ENCODE measurements at places on chromosomes 11 and 22. TPM values are rescaled to one million over a fixed set of nuclear protein-coding genes. Genes with fewer than 3 reads are reported as not detected.

SMTNL1 gene
- not detected for total RNA-seq

GSTP1 gene
- 143 TPM for total RNA-seq

NLRP14 gene
- total RNA-seq = not detected

PIK3C2A gene
- 32.0 TPM for total RNA-seq

NXPE1 gene
- not detected for total RNA-seq

SAA4 gene
- total RNA-seq = not detected

PAX6 gene
- not detected for total RNA-seq

OSBPL5 gene
- total RNA-seq = 5.2 TPM

DNA sequence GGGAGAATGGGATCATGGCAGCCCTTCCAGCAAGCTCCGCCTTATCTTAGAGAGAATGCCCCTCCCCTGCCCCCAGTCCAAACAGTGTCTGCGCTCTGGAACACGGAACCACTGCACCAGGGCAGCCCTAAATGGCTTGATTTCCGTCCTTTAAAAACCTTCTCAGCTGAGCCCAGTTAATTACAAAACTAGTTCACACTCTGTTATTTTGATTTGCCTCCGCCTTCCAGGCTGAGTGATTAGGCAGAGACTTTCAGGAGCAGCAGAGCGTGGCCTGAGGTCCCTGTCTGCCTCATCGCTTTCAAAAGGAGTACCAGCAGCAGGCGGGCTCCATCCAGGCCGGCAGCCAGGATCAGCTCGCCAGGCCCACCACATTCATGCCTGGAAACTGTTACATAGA, 313.0 kb downstream of the BRD1 start:
- no peaks in the 10 kb centered on the region for H3K27me3 ChIP-seq
- H3K36me3 ChIP-seq = no peaks in the 10 kb centered on the region
- H3K4me1 ChIP-seq = peaks cover 11% of the 10 kb centered on the region
- H3K4me3 ChIP-seq = no peak overlapping the region
- DNase-seq = no peak
- H3K27ac ChIP-seq = no peak overlapping the region

- no peaks in the 10 kb centered on the region for H3K27me3 ChIP-seq
- no peaks in the 10 kb centered on the region for H3K36me3 ChIP-seq
- no peak overlapping the region for H3K4me3 ChIP-seq
- H3K4me1 ChIP-seq = peaks cover 58% of the 10 kb centered on the region
- DNase-seq = no peak
- H3K27ac ChIP-seq = no peak overlapping the region
Observed at GRCh38 chr22:39176143-39176713, 23.7 kb upstream of the CBX7 start.

- H3K36me3 ChIP-seq = no peaks in the 10 kb centered on the region
- peaks cover 83% of the 10 kb centered on the region for H3K4me1 ChIP-seq
- H3K4me3 ChIP-seq = no peak overlapping the region
Observed at GRCh38 chr11:102467853-102468580, 15.5 kb upstream of the TMEM123 start.

GRCh38 chr22:37284126-37284804, 2.0 kb downstream of the CYTH4 start:
- H3K4me3 ChIP-seq = peak overlapping the region; percentile 99
- peaks cover 26% of the 10 kb centered on the region for H3K36me3 ChIP-seq
- no peak for DNase-seq
- H3K4me1 ChIP-seq = peaks cover 61% of the 10 kb centered on the region

DNA sequence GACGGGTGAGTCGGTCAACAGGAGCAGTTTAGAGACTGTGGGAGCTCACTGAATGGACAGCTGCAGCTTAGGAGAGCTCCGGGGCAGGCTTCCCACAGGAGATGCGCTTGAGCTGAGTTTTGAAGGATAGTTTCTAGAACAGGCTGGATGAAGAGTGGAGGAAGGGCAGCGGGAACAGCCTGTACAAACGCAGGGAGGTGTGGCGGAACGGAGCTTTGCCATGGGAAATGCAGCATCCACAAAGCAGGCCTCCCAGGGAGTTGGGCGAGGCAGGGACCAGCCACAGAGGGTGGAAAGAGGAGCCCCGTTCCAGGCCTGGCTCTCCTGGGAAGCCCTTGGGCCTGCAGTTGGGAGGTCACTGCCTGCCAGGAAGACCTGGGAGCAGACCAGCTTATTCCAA, 26.8 kb upstream of the TEF start:
- no peak overlapping the region for H3K27ac ChIP-seq
- DNase-seq = no peak
- H3K4me1 ChIP-seq = no peaks in the 10 kb centered on the region
- no peak overlapping the region for H3K4me3 ChIP-seq

DNA sequence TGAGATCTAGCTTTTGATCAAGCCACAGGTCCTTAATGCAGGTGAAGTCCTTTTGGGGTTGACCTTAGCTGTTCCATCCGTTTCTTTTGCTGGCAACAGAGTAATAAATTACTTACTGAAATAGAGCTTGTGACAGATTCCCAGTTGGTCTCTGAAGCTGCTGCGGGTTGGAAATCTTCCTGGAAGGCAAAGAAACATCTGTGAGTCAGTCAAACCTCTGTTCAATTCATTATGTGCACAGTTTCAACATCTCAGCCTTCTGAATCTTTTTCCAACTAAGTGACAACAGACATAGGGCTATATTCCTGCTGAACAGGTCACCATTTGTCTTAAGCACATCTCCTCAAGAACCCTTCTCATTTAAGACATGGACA, 88.9 kb upstream of the DDI1 start:
- no peaks in the 10 kb centered on the region for H3K36me3 ChIP-seq
- no peak overlapping the region for H3K4me3 ChIP-seq
- no peaks in the 10 kb centered on the region for H3K4me1 ChIP-seq
- no peak overlapping the region for H3K27ac ChIP-seq

- H3K36me3 ChIP-seq = no peaks in the 10 kb centered on the region
- no peaks in the 10 kb centered on the region for H3K27me3 ChIP-seq
- no peak overlapping the region for H3K27ac ChIP-seq
- no peak for DNase-seq
Observed at GRCh38 chr11:123255909-123256308, 60.9 kb upstream of the CLMP start.

DNA sequence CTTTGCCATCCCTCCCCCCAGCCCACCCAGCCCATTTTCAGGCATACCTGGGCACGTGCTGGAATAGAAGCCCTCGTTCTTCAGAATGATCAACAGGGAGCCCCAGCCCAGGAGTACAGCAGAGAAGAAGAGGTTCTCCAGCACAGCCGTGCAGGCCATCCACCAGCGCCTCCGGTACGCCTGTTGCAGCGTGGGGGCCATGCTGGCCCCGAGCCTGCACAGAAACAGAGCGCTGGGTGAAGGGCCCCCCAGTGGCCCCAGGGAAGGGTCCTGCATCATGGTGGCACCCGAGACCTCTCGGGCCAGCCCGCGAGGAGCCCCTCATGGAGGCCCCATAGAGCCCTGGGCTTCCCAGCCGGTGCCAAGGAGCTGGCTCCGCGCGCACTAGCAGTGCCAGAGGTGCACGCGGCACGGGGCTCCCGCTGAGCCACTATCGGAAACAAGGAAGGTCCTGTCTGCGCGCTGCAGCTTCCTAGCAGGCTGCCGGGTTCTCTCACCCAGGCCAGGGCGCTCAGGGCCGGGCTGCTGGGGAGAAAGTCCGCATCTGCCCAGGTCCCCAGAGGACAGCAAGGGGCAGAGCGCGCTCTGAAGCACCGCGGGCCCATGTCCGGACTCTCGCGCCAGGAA, 1.5 kb downstream of the SLC43A1 start:
- H3K27ac ChIP-seq = peak overlapping the region; percentile 43
- H3K36me3 ChIP-seq = no peaks in the 10 kb centered on the region
- peak overlapping the region; percentile 69 for H3K4me3 ChIP-seq
- H3K4me1 ChIP-seq = peaks cover 22% of the 10 kb centered on the region

GRCh38 chr11:46305295-46305694, 27.8 kb downstream of the CREB3L1 start:
- no peaks in the 10 kb centered on the region for H3K36me3 ChIP-seq

GRCh38 chr11:15975742-15976141, 380.6 kb downstream of the SOX6 start:
- DNase-seq = no peak
- H3K4me1 ChIP-seq = no peaks in the 10 kb centered on the region
- H3K4me3 ChIP-seq = no peak overlapping the region
- H3K27me3 ChIP-seq = no peaks in the 10 kb centered on the region
- H3K27ac ChIP-seq = no peak overlapping the region
- H3K36me3 ChIP-seq = no peaks in the 10 kb centered on the region

- H3K27me3 ChIP-seq = no peaks in the 10 kb centered on the region
- H3K27ac ChIP-seq = no peak overlapping the region
- no peak overlapping the region for H3K4me3 ChIP-seq
- DNase-seq = no peak
Observed at GRCh38 chr11:11020747-11021149, 162.9 kb upstream of the ZBED5 start.

- DNase-seq = no peak
- H3K4me1 ChIP-seq = no peaks in the 10 kb centered on the region
- H3K27ac ChIP-seq = no peak overlapping the region
Observed at GRCh38 chr11:64534391-64534801, 56.6 kb upstream of the SLC22A12 start.

DNA sequence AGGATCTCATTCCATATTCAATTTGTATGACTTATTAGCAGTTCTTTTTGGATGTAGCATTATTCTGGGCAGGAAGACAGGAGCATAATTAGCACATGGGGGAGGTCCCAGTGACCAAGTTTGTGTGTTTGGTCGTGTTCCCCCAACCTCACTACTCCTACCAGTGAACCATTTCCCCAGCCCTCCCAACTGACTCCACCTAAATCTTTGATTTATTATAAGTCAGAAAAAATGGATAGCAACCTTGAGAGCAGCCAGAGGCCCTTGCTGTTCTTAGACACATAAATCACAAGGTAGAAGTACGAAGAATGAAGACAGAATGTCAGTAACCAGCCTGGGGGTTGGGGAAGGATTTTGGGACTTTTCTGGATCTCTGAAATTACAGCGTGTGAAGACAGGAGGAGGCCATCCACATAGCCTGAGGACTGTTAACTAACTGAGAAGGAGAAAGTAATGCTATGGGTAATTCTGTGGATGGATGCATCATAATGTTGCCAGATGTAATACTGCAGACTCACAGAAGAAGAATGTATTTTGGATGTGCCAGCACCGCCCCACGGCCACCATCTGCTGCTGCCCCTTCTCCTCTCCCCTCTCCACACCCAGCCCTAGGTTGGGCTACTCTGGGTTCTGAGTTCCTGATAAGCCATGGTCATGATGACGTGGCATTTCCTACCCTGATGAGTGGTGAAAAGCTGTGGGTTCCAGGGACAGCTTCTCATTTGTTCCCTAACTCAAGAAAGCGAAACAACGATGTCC, 124.3 kb upstream of the TTC12 start:
- no peaks in the 10 kb centered on the region for H3K4me1 ChIP-seq
- H3K36me3 ChIP-seq = no peaks in the 10 kb centered on the region
- H3K27me3 ChIP-seq = no peaks in the 10 kb centered on the region

DNA sequence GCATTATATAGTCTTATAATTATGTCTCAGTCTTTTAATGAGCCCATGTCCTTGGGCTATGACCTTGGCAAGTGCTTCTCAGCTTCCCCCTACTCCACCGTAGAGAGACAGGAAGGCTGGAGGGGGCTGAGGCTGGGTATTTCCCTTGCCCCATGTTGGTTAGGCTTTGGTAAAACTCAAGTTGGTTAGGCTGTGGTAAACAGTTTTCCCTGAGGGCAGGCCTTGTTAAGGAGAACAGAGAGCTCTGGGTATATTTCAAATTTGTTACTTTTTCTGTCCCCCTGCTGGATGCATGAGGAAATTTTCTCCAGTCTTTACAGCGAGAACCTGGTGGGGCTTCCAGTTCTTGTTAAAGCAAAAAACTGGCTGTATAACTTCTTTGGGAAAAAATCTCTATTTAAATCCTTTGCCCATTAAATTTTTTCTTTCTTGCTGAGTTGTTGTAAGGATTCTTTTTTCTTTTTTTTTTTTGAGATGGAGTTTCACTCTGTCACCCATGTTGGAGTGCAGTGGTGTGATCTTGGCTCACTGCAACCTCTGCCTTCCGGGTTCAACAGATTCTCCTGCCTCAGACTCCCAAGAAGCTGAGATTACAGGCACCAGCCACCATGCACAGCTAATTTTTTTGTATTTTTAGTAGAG, 12.2 kb upstream of the DCHS1 start:
- no peaks in the 10 kb centered on the region for H3K36me3 ChIP-seq
- H3K27ac ChIP-seq = no peak overlapping the region
- no peaks in the 10 kb centered on the region for H3K27me3 ChIP-seq
- H3K4me3 ChIP-seq = no peak overlapping the region
- DNase-seq = peak; percentile 48

DNA sequence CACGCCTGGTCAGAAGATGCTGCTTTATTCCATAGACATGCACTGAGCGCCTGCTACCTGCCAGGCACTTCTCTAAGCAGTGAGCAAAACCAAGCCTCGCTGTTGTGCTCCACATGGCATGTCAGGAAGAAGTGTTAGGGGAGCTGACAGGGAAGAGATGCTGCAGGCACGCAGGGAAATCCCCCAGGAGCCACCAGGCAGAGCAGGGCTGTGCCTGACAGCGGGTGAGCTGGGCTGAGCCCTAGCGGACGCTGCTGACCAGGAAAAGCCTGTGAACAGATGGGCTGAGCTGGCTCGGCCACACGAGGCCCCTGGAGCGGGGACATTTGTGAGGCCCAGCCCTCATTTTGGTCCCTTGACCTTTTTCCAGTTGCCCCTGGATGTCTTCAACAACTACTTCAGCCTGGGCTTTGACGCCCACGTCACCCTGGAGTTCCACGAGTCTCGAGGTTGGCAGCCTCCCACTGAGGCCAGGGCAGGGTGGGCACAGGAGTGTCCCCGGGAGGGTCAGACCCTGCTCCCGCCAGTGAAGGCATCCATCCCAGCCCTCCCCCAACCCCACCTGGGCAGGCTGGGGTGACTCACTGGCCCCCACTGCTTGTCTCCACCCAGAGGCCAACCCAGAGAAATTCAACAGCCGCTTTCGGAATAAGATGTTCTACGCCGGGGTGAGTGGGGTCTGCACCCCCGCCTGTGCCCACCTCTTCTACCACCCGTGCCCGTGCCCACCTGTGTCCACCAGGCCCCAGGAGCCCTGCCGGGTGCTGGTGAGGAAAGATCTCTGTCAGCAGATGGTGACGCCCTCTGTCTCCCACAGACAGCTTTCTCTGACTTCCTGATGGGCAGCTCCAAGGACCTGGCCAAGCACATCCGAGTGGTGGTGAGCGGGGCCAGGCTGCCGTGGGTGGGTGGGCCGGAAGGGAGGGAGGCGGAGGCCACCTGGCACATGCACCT, 7.4 kb upstream of the MDK start:
- no peak overlapping the region for H3K4me3 ChIP-seq
- H3K36me3 ChIP-seq = peaks cover 63% of the 10 kb centered on the region
- no peaks in the 10 kb centered on the region for H3K27me3 ChIP-seq
- no peak for DNase-seq
- H3K4me1 ChIP-seq = no peaks in the 10 kb centered on the region

- no peak overlapping the region for H3K4me3 ChIP-seq
- DNase-seq = no peak
- H3K27ac ChIP-seq = no peak overlapping the region
- H3K36me3 ChIP-seq = no peaks in the 10 kb centered on the region
Observed at GRCh38 chr22:33220476-33221080, 162.4 kb upstream of the SYN3 start.

DNA sequence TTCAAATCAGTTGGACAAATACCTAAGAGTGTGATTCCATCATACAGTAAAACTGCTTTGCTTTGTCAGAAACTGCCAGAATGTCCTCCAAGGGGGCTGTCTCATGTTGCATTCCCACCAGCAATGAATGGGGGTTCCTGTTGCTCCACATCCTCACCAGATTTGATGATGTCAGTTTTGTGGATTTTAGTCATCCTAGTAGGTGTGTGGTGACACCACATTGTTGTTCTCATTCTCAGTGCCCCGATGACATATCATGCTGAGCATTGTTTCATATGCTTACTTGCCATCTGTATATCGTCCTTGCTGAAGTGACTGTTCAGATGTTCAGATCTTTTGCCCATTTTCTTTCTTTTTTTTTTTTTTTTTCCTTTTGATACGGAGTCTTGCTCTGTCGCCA, 37.0 kb downstream of the CDPF1 start:
- no peaks in the 10 kb centered on the region for H3K27me3 ChIP-seq
- peaks cover 9% of the 10 kb centered on the region for H3K36me3 ChIP-seq
- DNase-seq = no peak

Data from CD4-positive, alpha-beta memory T cell (primary cell).